Type B pancreatic cell (in vitro differentiated cells): ENCODE measurements at places on chromosomes 16 and 17.

- no peak for DNase-seq
These were observed 21.8 kb downstream of the DRC3 start for GRCh38 chr17:17994271-17995069.

GRCh38 chr17:73192894-73193701, at the start of gene COG1:
Gene COG1 (plus strand): TSS chr17:73193055. CDS start chr17:73193070, 15 bp downstream.
- DNase-seq: peak; percentile 78

- DNase-seq: no peak
These were observed at the start of gene ZNF385C for GRCh38 chr17:42097691-42098631. Gene ZNF385C (minus strand): TSS chr17:42098473. CDS start chr17:42063056, 35,417 bp downstream.

- no peak for DNase-seq
These were observed 55.5 kb downstream of the OTOA start for GRCh38 chr16:21719283-21719682.

DNA sequence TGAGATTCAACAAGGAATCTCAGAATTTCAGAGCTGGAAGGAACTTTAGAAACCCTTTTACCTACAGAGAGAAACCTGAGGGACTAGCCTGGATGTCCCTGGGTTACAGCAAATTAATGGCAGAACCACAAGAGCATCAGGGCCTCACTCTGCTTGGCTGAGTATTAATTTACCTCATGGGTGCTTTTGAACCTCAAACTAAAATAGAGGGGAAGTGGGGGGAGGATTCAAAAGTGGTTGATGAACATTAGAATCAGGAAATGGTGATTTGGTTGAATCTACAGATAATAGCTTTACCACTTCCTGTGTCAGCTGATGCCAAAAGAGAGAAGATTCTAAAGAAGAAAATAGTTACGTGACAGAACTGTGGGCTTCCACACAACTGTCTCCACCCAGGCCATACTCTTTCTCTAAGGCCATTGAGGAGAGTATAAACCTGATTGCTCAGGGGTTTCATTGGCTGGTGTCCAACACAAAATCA, 11.3 kb upstream of the SKAP1 start:
- DNase-seq: no peak

DNA sequence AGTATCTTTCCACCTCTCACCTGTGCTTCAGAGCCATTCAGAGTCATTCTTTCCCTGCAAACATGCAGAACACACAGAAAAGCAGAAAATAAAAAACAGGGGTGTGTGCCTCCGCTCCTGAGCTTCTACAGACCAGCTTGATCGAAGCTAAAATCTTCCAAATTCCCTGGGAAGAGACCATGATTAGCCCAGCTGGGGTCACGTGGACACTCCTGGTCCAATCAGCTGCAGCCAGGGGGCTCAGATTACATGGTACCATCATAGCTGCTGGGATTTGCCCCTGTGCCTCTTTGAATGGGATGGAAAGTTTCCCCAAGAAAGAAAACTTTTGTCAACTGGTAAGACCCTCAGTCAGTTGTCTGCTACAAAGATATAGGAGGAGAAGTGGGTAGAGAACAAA, 159.9 kb downstream of the TMEM114 start:
- no peak for DNase-seq

GRCh38 chr17:39968761-39969160, 6.0 kb downstream of the GSDMA start:
- no peak for DNase-seq

- no peak for DNase-seq
These were observed 34.8 kb downstream of the MYH13 start for GRCh38 chr17:10337976-10338375.

GRCh38 chr16:70805380-70805779, 4.4 kb upstream of the VAC14 start:
- DNase-seq: no peak

GRCh38 chr16:84044118-84044488, 1.5 kb upstream of the SLC38A8 start:
- DNase-seq: no peak

DNA sequence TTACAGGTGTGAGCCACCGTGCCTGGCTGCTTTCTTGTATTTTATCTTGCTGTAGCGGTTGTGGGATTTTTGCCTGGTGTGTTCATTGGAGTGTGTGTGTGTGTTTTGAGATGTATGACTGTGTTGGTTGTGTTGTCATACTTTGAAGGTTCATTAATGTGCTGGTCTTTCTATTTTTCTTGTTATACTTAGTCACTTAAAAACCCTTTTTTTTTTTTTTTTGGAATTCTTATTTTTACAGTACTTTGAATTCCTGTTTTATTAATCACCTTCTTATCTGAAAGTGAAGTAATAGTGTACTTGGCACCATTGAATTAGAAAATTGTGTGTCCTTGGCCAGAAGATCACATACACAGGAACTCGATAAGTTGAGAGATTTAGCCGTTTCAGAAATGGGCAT, 30.2 kb downstream of the TENT4B start:
- no peak for DNase-seq

DNA sequence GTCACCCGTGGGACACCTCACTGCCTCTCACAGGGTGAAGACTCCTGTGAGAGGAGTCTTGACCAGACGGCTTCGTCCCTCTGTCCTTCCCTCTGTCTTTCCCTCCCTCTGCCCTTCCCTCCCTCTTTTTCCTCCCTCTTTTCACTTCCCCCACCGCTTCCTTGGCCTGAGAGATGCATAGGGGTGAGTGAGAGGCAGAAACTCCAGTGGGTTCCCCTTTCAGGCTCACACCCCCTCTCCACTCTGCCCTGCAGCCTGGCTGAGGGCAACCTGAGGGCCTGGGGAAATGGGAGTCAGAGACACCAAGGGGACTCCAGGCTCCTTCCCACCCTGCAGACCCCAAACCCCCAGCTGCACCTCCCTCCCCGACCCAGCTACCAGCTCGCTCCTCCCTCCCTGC, 14.6 kb upstream of the KRT17 start:
- DNase-seq: no peak

- no peak for DNase-seq
These were observed 44.6 kb upstream of the MAF start for GRCh38 chr16:79644971-79645667.
